ENCODE measurements at places on chromosomes 7 and 10.

DNA sequence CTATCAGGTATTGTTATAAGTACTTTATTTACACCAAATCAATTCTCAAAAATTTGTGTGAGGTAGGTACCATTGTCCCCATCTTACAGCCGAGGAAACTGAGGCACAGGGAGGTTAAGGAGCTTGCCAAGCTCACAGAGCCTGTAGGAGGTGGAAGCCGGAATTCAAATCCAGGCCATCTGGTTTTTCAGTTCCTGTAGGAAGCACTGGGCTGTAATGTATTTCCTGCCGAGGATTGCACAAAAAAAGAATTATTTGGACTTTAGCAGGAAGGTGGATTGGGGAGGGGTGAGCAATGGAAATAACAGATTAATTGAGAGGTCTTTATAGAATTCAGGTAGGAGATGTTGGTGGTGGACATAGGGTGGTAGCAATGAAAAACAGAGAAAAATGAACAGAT lies 315.3 kb upstream of the AUTS2 start:
- no peak for DNase-seq

DNA sequence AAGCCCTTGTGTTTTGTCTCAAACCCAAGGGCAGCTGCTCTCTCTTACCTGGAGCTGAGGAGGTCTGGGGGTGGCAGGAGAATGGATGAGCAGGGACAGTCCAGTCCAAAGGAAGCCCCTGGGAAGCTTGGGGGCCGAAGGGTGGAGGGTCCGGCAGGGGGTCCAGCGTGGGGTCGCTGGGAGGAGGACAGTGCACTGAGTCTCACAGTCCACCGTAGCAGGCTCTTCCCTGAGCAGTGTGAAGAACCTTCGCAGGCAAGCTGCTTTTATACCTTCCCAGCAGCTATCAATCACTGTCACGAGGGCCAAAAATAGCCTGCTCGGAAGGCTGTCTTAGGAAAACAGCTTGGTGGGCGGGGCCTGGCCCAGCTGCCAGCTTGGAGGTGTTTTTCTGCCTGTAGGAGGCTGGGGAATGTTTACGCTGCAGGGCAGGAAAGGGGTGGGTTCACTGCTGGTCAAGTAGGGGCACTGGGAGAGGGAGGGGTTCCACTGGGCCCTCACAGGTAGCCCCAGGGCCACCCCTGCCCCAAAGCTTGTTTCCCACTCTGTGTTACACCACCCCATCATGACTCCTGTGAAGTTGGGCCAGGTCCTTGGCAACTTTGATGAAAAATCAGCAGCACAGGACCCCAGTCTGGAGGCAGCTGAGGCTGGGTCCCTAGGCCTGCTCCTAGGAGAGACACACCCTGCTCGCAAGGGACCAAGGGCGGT lies at the start of gene DEPP1:
Gene DEPP1 (minus strand): TSS at position 240 of the 711 bp plus-strand sequence. CDS start 779 bp downstream, outside the sequence.
- peak; percentile 35 for DNase-seq

DNA sequence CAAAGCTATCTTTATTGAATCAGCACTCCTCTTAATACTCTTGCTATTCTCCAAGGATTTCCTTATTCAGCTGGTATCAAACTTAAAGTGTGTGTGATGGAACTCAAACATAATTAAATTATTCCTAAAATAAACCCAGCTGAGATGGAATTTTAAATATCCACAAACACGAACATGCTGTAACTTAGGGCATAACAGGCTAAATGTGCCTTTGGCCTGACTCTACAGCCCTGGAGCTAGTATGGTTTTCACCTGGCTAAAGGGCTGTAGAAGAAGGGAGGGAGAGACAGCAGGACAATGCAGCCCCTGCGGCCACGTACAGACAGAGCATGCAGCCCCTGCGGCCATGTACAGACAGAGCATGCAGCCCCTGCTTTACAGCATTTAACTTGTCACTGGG lies 34.0 kb downstream of the ESYT2 start:
- no peak for DNase-seq

- DNase-seq, result no peak
Observed at GRCh38 chr7:30347226-30348082, 63.1 kb downstream of the ZNRF2 start.

DNA sequence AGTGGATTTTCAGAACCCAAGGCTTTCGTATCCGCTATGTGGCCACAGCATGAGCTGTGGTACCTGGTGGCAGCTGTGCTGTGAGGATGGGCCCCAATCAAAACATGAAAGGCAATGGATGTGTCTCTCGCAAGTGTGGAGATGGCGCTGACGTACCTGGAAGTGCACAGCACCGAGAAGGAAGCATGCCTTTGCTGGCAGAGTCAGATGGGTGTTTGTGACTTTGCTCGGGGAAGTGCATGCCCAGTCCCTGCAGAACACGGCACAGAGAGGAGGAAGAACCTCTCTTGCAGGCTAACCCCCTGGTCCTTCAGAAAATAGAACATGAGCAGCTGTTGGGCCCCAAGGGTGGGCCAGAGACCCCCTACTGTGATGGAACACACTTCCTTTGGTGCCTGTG lies 654.1 kb upstream of the ZWINT start:
- DNase-seq, result no peak
